ENCODE measurements at places on chromosomes 6 and 20.

GRCh38 chr6:101961357-101961756 is 567.8 kb downstream of the GRIK2 start:
- DNase-seq: no peak

- DNase-seq: no peak
Observed at GRCh38 chr6:67000121-67000520, 1293.1 kb upstream of the EYS start.

- DNase-seq: no peak
Observed at GRCh38 chr6:110392727-110393126, 22.6 kb downstream of the DDO start.

DNA sequence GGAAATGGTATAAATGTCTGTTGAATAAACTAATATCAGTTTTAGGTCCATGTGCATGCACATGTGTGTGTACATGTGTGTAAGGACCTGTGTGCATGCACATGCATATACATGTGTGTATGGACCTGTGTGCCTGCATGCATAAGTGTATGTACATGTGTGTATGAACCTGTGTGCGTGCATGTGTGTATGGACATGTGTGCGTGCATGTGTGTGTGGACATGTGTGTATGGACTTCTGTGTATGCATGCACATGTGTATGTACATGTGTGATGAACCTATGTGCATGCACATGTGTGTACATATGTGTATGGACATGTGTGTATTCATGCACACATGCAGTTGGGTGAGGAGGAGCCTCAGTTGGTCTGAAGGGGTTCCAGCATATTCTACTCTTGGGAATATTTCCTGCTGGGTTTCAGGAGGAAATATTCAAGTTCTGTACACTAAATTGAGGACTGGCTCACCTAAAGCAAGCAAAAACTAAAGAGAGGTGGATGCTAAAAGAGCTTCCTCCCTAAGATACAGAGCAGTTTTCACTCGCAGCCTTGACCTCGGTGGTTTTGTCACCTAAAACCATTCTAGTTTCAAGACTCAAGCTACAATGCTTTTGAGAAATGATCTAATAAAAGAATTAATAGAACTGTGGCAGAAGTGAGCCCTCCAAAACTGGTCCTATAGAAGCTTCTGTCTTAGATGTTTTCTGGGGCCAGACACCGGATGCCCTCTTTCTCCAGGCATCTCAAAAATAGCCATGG is 742.8 kb downstream of the MAFB start:
- DNase-seq: no peak

DNA sequence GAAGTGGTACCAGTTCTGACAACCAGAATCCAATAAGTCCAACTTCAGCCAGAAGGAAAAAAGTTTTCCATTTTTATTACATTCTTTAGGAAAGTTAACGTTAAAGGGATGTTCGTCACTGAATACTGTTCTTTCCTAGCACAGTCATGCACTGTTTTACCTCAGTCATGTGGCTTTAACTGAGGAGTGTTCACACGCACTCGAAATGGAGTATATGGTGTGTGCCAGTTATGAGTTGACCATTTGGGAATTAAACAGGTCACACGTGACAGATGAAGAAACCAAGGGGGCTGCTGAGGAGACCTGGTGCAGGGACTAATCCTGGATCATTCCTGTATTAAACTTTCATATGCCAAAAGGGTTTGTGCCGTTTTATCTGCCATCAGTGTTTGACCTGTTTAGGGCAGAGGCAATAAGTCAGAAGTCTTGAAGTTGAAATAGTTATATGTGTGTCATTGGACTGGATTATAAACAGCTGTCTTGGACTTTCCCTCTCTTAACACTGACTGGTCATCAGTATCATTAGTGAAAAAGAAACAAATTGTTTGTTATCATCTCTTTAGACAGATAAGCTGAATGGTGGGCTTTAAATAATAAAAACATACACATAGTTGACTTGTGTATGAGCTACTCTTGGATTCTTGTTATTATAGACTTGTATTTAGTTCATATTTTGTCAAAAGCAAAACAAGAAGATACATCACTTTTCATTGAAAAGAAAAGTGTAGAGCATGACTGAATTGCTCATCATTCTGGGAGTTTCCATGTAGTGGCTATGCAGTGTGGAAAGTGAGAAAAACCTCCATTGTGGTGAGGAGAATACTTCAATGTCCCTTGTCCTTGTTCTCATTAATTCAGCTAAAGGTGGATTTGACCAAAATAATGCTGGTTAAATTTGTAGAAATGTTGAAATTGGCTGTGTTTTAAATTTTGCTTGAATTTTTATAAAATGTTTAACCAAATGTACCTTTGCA is 123.5 kb upstream of the SAMD5 start:
- no peak for DNase-seq

- DNase-seq: no peak
Observed at GRCh38 chr6:138575257-138575656, 76.0 kb upstream of the NHSL1 start.

- DNase-seq: no peak
Observed at GRCh38 chr6:45006893-45007292, 321.2 kb upstream of the RUNX2 start.

GRCh38 chr6:95593025-95593424 is 15.7 kb downstream of the MANEA start:
- no peak for DNase-seq

GRCh38 chr6:11689847-11690246 is 88.8 kb downstream of the ADTRP start:
- DNase-seq: no peak

DNA sequence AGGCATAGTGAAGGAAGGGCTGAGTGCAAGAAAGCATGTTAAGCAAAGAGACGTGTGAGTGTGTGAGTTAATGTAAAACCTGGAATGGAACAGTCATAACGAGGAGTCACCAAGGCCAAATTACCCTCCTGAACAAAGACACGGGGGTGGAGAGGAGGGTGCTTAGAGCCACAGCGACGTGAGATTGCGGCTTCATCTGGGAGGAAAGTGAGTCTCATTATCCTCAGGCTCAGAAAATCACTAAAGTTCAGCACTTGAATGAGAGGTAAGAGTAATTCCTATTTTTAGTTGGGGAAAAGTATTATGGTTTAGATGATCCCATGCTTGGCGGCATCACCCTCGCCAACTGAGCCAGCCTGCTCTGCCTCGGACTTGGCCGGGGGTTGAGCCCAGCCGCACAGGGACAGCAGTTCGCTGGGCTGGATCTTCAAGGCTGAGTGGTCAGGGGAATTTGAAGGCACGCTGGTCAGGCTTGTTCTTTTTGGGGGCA is 136.6 kb downstream of the DTNBP1 start:
- no peak for DNase-seq

DNA sequence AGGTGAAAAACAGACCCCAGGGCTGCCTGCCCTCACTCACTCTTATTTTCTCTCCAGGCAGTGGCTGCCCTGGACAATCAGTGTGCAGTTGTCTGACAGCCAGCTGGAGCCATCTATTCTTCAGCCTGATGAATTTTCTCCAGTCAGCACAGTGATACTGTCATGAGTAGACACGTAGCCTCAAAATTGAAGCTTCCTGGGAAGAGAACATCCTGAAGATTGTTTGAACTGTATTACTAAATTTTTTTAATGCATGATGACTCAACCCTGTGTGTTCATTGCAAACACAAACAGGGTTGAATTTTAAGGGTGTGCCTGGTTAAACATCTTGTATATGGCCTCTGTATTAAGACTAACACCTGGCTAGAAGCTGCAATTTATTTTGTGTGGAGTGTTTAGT is 49.8 kb upstream of the STXBP5 start:
- no peak for DNase-seq

DNA sequence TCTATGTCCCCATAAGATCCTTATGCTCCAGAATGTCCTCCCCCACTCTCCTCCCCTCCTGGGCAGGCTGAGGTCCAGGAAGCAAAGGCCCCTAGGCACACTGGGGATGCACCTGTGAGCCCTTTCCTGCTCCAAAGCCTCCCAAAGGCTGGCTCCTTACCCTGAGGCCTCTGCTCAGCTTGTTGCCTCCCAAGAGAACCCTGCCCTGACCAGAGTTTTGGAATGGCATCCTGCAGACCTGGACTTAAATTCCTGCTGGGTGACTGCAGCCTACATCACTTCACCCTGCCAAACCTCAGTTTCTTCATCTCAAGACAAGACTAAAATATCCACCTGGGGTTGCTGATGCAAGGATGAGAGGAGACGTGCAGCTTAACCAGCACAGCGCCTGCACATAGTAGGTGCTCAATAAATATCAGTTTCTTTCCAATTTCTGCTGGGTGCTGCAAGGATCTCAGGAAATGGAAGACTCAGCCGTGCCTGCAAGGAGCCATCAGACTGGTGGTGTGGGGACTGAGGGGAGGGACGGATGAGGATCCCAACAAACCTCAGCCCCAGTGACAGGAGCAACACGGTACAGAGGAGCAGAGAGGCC is 2.1 kb upstream of the LBP start:
- DNase-seq: no peak

DNA sequence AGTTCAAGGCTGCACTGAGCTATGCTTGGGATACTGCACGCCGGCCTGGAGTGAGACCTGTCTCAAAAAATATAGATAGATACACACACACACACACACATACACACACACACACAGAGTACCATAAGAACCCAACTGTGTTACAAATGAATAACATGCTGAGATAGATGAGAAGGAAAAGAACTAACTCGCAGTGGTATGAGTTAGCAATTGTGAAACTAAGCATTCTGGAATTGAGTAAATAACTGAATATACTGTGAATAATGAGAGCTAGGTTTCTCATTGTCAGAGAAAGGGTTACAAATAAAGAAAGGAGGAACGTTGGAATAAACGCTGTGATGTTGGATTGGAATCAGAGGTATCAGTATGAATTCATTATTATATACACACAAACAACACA is 14.6 kb upstream of the FAXC start:
- DNase-seq: no peak

DNA sequence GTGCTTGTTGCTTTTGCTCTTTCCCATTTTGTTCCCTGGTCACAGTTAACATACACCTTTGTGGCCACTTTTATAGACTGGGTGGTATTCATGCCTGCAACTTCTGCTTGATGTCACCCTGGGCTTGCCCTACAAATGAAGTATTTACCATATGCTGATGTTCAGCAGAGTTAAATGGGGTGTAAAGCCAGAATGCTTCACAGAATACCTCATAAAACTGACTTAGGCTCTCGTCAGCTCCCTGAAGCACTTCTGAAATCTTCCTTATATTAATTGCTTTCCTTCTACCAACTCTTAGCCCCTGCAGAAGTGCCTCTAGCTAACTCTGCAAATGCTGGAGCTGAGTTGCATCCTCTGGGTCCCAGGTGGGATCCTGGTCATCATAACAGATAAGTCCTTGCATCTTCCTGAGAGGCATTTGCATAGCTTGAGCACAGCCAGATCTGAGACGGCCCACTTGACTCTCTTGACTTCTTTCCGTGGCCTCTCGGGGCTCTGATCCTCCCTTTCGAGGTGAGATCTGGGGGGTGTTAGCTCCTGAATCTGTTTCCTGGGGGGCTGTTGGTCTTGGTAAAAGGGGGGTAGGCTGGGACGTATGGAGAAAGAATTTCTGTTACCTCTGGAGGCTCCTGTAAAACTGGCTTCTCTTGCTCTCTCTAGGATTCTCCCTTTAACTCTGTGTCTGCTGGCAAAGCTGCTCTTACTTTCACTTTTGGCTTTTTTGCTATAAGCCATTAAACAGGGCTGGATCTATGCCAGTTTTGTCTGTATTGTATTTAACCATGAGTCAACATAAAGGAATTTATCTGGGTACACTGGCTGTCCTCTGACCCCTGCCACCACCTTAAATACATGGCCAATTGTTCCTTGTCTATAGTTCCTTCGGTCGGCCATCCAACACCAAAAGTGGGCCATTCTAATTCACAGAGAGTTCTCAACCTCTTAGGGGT is 223.0 kb upstream of the SYNCRIP start:
- no peak for DNase-seq

- DNase-seq: no peak
Observed at GRCh38 chr6:71330501-71330900, 41.9 kb downstream of the OGFRL1 start.

DNA sequence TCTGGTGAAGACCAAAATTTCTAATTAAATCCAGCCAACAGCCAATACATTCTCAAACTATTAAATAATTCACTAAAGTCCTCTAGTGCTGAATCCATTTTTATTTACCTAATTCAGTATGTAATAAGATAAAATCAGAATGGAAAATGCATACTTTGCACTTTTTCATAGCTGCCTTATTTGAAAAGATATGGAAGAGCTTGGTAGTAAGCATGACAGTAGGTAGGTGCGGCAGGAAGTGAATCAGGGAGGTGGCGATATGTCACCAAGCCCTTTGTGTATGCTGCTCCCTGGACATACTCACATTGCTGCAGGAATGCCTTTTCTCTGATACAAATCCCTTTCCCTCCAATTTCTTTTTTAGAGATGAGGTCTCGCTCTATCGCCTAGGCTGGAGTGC is 10.2 kb upstream of the TGM3 start:
- DNase-seq: no peak

DNA sequence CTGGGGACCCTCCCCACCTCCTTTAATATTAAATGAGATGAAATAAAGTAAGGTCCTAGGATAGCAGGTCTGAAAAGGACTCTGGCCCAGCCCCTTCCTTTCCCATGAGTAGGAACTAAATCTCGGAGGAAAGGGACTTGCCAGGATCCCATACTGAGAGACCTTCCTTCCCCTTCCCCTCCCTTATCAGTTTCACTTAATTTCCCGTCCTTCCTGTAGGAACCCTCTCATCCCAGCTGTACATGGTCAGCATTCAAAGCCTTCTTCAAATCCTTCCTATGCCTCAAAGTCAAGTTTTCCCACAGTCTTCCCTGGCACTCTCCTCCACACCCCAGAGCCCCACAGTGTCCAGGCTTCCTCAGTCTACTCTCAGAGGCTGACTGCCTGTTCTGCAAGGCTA is 71.3 kb upstream of the MYL9 start:
- DNase-seq: no peak

DNA sequence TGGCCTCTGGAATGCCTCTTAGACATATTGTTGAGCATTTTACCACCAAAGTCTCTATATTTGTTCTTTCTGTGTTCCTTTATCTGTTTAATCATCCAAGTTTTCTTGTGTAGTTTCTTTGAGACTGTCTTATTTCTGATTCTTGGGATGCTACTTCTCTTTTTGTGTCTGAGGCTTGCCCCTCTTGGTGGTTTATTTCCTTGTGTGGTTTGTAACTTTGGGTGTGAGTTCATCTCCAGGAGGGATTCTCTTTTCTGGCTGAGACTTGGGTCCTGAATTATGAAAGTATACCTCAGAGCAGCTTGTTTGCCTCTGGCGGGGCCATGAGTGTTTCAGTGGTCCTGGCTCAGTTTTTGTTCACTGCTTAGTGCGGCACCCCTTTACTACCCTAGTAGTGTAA is 33.9 kb downstream of the PPARD start:
- no peak for DNase-seq

GRCh38 chr6:105633814-105634213 is 230.9 kb upstream of the PREP start:
- DNase-seq: no peak

GRCh38 chr6:5509106-5509505 is 247.8 kb downstream of the FARS2 start:
- no peak for DNase-seq

DNA sequence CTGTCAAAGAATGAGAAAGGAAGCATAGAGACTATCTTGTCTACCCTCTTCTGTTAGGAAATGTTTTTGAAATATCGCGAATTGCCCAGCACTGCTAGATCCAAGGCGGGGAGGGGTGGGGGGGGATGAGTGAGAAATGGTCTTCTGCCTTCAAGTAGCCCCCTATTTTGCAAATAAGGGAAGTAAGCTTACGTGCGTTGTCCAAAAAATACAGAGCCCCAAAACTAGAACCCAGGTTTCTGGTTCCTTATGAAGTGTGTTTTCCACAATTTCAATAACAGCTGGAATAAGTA is 923 bp upstream of the ILRUN start:
- no peak for DNase-seq
